ENCODE measurements at places on chromosomes 4 and X.

DNA sequence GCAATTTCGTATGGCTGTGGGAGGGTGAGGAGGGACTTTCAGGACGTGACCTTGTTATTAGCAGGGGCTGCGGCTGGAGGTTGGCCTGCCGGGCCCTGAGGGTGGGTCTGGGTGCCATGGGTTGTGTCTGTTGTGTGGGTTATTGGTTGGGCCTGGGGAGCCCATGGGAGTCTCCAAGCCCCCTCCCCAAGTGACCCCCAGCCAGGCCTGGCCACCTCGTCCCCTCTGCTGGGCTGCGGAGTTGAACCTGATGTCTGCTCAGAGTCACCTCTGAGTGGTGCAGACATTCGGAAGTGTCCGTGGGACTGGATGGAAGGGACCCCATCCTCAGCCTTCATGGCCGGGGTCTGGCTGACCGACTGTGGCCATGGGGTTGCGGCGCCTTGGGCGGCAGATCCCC lies 67.7 kb downstream of the TRMT44 start:
- no peak for DNase-seq

- DNase-seq: no peak
These were observed 403.0 kb upstream of the HS3ST1 start for GRCh38 chr4:11831739-11832138.

DNA sequence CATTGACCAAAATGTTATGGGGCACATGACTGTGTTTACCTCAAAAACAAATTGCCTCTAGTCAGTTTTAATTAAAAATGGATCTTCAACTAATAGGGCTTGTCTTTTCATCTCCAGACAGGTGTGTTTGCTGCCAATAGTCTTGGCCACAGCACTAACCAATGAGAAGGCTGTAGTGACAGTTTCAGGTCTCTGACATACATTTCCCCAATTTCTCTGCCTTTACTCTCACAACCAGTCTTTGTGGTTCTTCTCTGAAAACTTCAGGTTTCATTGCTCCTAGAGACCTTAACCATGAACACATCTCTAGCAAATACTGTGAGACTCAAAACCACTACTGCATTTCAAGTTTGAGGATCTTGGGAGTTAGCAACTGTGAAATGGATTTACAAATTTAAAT lies 3.5 kb upstream of the EDNRA start:
- no peak for DNase-seq

GRCh38 chrX:5163663-5164062 lies 1065.0 kb downstream of the NLGN4X start:
- DNase-seq: no peak

DNA sequence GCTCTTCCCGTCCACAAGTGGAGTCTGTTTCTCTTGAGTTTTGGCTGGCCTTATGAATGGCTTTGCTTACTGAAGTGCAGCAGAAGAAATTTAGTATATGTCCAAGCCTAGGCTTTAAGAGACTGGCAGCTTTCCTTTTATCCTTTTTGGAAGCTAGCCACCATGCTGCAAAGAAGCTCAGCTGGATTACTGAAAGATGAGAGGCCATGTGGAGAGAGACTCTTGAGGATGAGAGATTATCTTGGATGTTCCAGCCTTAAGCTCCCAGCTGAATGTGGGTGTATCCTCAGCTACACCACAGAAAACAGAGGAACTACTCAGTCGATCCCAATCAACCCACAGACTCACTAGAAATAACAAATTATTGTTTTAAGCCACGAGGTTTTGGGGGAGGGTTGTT lies 12.5 kb downstream of the CCNG2 start:
- DNase-seq: no peak

DNA sequence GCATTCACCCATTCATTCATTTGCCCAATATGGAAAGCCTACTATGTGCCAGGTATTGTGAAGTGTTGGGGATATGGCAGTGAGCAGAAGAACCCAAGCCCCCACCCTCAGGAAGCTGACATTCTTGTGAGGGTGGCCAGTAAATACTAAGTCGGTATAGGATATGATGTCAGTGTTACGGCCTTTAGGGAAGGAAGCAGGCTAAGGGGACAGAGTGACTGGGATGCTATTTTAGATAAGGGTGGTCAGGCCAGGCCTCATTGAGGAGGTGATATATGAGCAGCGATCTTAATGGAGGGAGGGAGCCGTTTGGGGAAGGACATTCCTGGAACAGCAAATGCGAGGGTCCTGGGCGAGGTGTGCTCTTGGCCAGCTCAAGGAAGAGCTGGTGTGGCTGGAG lies 2.0 kb downstream of the ATP6AP1 start:
- DNase-seq: no peak

DNA sequence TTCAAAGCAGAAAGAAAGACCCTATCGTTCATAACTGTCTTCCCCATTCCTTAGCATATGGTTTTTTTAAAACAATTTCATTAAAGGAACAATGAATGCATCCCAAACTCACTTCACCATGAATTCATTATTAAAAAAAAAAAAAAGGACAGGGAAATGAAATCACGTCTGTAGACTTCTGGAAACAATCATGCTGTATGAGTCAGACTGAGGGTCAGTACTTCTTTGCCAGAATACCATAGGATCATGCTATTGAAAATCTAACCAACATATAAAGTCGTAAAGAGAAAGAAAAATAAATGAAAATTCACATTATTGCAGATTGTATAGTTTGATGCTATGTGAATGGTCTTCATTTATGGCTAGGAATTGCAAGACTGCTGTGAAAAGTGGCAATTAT lies 144.4 kb downstream of the PCDH18 start:
- DNase-seq: no peak

GRCh38 chrX:125398959-125399440 lies 79.3 kb downstream of the TEX13C start:
- no peak for DNase-seq

GRCh38 chrX:17370191-17370590 lies 4.8 kb upstream of the NHS start:
- DNase-seq: no peak

GRCh38 chr4:498328-498904 lies 540 bp downstream of the ZNF721 start:
- DNase-seq: no peak

GRCh38 chrX:129427267-129427666 lies 96.0 kb downstream of the SMARCA1 start:
- no peak for DNase-seq

GRCh38 chrX:107135049-107135964 lies 16.7 kb upstream of the RBM41 start:
- DNase-seq: peak; percentile 62

- DNase-seq: no peak
These were observed 19.8 kb upstream of the QRFPR start for GRCh38 chr4:121400632-121401031.

DNA sequence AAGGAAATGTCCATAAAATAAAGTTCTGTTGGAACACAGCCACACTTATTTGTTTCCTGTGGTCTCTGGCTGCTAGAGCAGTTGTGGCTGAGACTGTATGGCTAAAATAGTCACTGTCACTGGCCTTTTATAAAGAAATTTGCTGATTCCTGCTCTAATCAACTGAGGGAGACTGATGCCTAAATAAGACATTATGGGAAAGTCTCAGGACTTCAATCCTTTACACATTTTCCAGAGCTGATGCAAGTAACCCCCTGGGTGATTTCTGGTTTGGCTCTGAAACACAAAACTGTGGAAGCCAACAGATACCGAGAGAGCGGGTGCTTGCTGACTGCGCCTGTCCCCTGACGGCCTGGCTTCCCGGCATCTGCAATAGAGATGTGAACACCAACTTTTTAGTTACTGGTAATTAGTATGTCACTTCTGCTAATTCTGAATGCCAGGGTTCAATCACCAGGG lies 64.0 kb downstream of the POLR2B start:
- no peak for DNase-seq

- peak; percentile 79 for DNase-seq
These were observed 404 bp downstream of the PPP2R3B start for GRCh38 chrX:386239-386767.

DNA sequence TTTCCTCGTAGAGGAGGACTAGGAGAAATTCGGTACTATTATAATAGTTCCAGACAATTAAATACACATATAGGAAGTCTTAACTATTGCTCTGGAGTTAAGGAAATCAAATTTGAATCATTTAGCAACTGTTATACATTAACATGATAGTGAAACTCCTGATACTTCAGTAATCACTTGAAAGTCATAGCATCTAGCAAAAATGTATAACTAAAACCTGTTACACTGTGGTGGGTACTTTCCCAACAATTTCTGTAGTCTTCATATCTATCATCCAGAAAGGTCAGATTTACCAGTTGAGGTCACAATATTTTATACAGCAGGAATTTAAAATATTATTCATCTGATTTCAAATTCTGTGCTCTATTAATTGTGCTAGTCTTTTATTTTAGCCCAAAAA lies 669.6 kb upstream of the PCDH10 start:
- no peak for DNase-seq

- no peak for DNase-seq
These were observed 13.8 kb downstream of the GPM6B start for GRCh38 chrX:13803116-13803515.

GRCh38 chr4:144411700-144412099 lies 234.3 kb upstream of the HHIP start:
- DNase-seq: no peak

- no peak for DNase-seq
These were observed 37.2 kb downstream of the LRP2BP start for GRCh38 chr4:185358514-185358913.

- no peak for DNase-seq
These were observed 57.0 kb downstream of the RTL9 start for GRCh38 chrX:110415440-110416170.

GRCh38 chrX:43973249-43974099 lies at the start of gene NDP:
Gene NDP, minus strand, starts transcription at chrX:43973390. Its CDS starts 14,745 bp downstream, at chrX:43958645.
- no peak for DNase-seq

DNA sequence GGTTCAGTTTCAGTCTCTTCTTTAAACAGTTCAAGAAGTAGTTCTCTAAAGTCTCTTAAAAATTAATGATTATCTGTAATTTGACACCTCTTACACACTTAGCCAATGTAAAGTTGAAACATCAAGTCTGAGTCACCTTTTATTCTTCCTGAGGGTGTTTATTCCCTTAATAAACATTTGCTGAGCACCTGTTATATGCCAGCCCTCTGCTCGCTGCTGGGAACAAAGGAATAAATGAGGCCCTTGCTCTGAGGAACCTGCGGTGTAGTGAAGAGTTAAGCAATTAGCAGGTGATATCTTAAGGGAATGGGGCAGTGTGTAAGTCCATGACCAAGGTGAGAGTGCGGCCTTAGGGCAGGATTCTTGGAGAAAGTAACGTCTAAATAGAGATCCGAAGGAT lies 5.2 kb upstream of the NDNF start:
- no peak for DNase-seq

DNA sequence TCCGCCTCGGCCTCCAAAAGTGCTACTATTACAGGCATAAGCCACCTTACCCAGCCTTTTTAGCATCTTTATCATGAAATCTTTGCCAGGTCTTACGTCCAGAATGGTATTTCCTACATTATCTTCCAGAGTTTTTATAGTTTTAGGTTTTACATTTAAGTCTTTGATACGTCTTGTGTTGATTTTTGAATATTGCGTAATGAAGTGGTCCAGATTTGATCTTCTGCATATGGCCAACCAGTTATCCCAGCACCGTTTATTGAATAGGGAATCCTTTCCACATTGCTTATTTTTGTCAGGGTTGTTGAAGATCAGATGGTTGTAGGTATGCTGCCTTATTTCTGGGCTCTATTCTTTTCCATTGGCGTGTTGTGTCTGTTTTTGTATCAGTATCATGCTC lies 349.6 kb downstream of the KCTD8 start:
- DNase-seq: no peak

GRCh38 chr4:86595426-86595805 lies 1.3 kb downstream of the PTPN13 start:
- DNase-seq: no peak

DNA sequence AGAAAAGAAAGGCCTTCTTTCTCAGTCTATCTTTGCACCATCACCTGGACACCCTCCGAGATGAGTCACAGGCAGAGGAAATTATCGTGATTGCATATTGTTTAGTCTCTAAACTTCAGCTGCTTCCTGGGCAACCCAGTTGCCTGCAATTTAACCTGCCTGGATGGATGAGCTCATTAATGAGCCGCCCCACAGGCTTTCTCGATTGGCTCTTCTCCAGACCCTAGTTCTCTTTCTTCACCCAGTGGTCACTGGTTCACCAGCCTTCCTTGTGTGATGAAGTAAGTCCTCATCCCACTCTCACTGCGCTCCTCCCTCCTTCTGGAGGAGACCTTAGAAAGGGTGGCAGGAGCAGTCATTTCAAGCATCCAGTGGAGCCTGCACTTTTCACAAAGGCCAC lies 94.4 kb downstream of the SOWAHB start:
- no peak for DNase-seq

DNA sequence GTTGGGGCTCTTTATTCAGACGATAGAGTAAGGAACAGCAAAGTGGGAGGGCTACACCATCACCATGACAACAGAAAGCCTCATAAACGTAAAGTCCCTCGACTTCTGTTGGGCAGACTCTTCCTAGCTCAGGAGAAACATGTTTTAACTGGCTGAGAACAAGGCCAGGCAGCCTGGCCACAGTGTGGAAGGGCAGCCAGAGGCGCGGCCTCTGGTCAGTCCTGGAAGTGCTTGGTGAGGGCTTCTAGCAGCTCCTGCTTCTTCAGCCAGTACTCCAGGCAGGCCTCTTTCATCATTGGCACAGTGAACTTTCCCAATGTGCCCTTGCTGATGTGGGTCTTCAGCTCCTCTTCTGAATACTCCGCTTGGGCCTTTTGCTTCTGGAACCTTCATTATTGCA lies 690.9 kb downstream of the PCDH19 start:
- no peak for DNase-seq

GRCh38 chr4:111678479-111678878 lies 466.8 kb upstream of the FAM241A start:
- no peak for DNase-seq

DNA sequence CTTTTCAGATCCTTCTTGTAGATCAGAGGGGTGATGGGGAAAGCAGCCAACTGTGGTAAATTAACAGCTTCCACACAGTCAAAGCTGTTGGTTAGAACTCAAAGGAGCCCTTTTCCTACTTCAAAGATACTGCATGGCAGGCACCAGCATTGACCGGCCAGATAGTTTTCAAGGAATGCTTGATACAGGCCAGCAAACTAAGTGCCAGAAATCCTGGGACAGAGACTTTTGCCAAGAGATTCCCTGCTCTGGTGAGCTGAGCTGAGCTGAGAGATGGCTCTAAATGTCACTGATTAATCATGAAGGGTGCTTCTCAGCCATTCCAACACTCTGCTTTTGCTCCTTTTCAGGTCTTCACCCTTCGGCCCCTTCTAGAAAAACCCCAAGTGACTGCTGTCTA lies 131.6 kb upstream of the MED14 start:
- no peak for DNase-seq

- DNase-seq: no peak
These were observed 104.2 kb downstream of the CHRDL1 start for GRCh38 chrX:110691446-110691845.

GRCh38 chrX:17993062-17993461 lies 132.0 kb upstream of the RAI2 start:
- DNase-seq: no peak
